Tibial nerve (tissue), 4 donors: ENCODE measurements at places on chromosomes 6 and 20.

GRCh38 chr20:11936157-11936556 lies 18.5 kb downstream of the BTBD3 start:
- no peak for DNase-seq

GRCh38 chr20:17866234-17867001 lies 102.2 kb downstream of the SNX5 start:
- DNase-seq, result no peak

GRCh38 chr20:25574411-25574810 lies 10.9 kb downstream of the NINL start:
- DNase-seq, result no peak

DNA sequence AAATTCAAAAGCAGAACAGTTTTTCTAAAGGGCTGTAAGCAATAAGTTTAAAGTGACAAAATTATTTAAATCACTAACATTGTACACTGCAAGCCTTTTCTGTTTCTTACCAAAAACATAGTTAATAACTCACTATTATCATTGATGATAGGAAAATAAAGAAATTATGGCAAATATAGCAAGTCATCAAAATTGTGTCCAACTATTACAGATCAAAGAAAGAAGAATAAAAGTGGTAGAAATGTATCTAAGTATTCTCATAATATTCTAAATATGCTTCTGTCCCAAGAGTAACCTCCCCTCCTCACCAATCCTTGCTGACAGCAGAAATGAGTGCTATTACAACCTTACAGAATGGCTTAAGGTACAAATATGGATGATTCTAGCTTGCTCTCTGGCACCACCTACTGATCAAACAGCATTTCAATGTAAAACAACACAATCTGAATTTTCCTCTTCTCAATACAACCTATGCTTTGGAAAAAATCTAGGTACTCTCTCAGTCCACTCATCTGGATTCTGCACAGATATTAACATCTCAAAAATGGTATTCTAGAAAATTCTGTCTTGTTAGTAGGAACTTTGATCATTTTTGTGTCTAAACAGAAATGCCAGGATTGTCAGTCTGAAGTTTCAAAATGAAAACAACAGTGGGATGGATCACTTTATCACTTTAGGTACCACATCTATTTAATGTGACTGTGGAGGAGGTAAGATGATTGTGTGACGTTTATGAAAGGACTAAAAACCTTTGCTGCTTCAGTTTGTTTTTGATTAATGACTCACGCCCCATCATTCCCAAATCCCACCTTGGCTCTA lies 40.9 kb downstream of the ZFP64 start:
- DNase-seq, result peak; percentile 31

- no peak for DNase-seq
Measured at GRCh38 chr6:147909640-147910039, 401.1 kb downstream of the SAMD5 start.

- DNase-seq, result no peak
Measured at GRCh38 chr20:52921340-52921739, 50.8 kb upstream of the TSHZ2 start.

- DNase-seq, result no peak
Measured at GRCh38 chr20:23228912-23229311, 121.7 kb upstream of the NXT1 start.

GRCh38 chr6:157033428-157034140 lies 256.4 kb downstream of the ARID1B start:
- no peak for DNase-seq

DNA sequence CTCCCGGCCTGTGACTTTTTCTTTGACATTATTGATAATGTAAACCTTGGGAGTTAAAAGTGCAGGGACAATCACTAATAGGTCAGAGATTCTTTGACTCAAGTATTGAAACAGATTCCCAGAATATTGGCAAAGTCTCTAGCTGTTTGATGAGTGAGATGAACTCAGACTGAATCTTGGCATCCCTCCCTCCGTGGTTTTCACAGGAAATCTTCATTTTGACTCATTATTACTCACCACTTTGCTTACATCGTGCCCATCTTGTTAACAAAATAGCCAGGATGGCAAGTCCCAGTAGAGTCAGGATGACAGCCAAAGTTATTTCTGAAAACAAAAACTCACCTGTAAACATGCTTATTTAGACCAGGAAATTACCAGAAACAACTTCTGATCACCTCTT lies 2.0 kb downstream of the TSBP1 start:
- DNase-seq, result no peak

GRCh38 chr6:91149956-91150705 lies 563.3 kb upstream of the MAP3K7 start:
- no peak for DNase-seq

GRCh38 chr6:29641430-29642148 lies 8.6 kb upstream of the GABBR1 start:
- DNase-seq, result no peak

GRCh38 chr20:8935878-8936277 lies 133.0 kb upstream of the PLCB4 start:
- DNase-seq, result no peak

GRCh38 chr6:133309579-133309978 lies 68.4 kb downstream of the EYA4 start:
- peak; percentile 9 for DNase-seq

- no peak for DNase-seq
Measured at GRCh38 chr6:143078468-143079324, 18.0 kb downstream of the AIG1 start.

DNA sequence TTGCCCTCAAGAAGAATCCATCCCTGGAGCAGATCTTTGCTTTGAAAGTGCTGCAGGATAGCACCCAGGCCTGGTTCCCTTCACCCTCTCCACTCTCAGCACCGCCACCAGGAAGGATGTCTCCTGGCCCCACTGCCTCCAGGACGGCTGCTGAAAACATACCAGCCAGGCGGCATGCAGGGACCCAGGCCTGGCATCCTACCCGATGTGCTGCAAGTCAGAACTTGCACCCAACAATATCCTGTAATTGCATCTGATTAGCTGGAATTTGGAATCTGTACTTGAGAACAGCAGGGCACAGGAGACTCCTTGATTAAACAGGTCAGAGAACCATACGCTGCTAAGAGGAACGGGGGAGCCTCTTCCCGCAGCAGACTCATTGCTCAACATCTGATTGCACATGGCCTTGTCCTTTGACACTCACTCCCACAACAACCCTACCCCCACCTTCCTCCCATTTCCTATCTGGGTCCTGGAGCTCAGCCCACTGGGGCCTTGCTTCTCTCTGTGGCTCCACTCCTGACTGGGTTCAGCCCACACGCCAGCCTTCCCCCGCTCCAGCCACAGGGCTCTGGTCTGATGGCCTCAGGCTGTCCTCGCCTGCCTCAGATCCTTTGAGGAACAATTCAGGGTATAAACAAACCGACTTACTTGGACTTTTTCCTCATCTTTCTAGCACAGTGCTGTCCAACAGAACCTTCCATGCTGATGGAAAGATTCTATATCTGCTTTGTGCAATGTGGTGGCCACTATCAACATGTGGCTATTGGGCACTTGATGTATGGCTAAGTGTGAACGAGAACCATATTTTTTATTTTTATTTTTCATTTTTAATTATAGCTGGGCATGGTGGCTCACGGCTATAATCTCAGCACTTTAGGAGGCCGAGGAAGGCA lies 78.0 kb downstream of the FGD2 start:
- DNase-seq, result peak; percentile 68

- DNase-seq, result no peak
Measured at GRCh38 chr6:47203938-47204611, 105.6 kb downstream of the TNFRSF21 start.

DNA sequence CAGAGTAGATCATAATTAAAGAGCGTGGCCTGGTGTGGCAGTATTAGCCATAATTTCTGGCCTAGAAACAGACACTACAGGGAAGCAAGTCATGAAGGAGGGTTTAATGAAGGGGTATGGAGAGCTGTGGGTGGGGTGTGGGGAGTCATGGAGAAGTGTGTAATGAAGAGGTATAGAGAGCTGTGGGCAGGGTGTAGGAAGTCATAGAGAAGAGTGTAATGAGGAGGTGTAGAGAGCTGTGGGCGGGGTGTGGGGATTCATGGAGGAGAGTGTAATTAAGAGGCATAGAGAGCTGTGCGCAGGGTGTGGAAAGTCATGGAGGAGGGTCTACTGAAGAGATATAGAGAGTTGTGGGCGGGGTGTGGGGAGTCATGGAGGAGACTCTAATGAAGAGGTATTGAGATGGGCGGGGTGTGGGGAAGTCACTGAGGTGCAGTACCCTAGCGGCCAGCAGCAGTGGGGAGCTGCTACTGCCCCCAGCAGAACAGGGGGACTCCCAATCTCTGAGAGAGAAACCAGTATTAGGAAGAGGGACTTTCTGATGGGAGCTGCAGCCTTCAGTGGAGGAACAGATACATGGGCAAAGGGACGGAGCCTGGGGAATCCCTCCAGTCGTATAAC lies 145.4 kb upstream of the FOXA2 start:
- no peak for DNase-seq

GRCh38 chr6:33838983-33839382 lies 35.2 kb upstream of the MLN start:
- DNase-seq, result no peak

GRCh38 chr20:63847237-63848002 lies 13.9 kb upstream of the ABHD16B start:
- no peak for DNase-seq

DNA sequence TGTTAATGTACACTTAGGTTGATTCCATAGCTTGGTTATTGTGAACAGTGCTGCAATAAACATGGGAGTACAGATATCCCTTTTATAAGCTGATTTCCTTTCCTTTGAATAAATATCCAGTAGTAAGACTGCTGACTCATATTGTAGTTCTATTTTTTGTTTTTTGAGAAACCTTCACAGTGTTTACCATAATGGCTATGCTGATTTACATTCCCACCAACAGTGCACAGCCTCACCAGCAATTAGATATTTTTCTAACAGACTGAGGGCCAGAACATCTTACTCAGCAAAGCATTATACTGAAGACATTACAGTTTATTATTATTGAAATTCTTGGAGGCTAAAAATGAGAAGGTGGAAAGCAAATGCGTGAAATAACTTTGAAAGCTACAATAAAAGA lies 187.3 kb upstream of the HEY2 start:
- no peak for DNase-seq

- no peak for DNase-seq
Measured at GRCh38 chr20:43052532-43052931, 137.2 kb downstream of the PTPRT start.

GRCh38 chr6:107727096-107727757 lies 96.9 kb downstream of the SCML4 start:
- DNase-seq, result no peak

GRCh38 chr6:131914967-131915751 lies 36.0 kb downstream of the CCN2 start:
- peak; percentile 92 for DNase-seq

DNA sequence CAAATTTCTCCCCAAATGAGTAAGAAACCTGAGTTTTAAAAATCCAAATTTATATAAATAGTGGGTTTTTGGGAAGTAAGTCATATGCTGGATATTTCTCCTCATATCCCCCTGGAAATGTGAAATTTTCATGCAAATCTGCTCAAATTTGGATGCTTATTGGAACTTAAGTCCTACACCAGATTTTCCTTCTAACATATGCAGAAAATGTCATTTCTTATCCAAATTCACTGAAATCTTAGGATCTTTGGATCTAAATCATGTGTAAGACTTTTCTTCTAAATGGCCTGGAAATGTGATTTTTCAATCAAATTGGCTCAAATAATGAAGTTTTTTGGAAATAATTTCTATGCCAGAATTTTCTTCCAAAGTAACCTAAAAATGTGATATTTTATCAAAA lies 33.0 kb downstream of the ZNF133 start:
- no peak for DNase-seq

DNA sequence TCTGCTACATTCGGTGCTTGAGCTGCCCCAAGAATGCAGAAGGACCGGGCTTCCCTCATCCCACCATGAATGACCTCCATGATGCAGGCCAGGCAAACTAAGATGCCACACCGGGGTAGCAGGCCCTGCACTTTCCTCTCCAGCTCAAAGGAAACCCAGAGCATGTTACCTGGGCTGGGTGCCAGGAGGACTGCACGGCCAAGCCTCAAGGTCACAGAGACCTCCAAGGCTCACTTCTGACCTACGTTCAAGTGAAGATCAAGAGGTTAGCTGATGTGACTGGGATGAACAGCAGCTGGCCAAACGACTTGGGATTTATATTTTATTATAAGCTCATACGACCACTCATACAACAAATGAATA lies 501.8 kb downstream of the CD83 start:
- DNase-seq, result no peak

DNA sequence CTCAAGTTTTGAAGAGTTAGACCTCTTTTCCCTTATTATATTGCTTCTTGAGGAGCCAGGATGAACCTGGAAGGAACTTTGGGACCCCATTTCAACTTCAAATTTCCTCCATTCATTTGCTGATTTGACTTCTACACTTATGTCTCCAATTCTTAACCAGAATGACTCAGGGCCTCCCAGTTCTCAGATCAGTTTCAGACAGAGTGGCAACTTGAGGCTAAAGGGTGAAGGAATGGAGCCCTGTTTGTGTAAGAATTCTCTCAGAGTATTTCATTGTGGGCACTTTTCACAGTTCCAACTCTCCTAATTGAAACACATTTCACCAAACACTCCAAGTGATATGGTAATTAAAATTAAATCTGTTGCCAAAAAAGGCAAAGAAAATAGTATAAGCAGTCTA lies 109.0 kb upstream of the FLRT3 start:
- DNase-seq, result no peak

GRCh38 chr6:130841128-130841728 lies 14.0 kb downstream of the SMLR1 start:
- DNase-seq, result no peak

- DNase-seq, result no peak
Measured at GRCh38 chr6:23388086-23388783, 737.8 kb upstream of the NRSN1 start.

DNA sequence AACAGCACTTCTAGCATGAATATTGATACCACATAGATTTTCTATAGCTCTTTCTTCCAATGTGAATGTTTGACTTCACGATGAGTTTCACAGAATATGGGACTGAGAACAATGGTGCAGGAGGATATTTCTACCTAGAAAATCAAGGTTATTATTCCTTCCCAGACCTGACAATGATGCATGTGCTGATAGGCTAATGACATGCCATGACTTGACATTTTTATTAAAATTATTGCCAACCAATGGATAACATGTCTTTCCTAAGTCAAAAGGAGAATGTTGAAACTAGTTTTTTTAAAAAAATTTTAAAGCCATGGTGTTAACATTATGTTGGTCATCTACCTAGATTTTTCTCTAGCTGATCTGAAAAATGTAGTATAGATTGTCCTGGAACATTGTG lies 923 bp downstream of the IL17A start:
- DNase-seq, result no peak

GRCh38 chr6:12012038-12012557 lies at the start of gene HIVEP1:
TSS of gene HIVEP1 (plus strand) at chr6:12012312. CDS start at chr6:12015629, 3,317 bp downstream.
- DNase-seq, result no peak

- DNase-seq, result no peak
Measured at GRCh38 chr20:46491354-46491753, 22.0 kb downstream of the ZNF334 start.

- DNase-seq, result peak; percentile 34
Measured at GRCh38 chr6:31128093-31128676, 7.9 kb upstream of the CDSN start.
